ENCODE measurements at places on chromosomes 2 and 18. TPM values are rescaled to one million over a fixed set of nuclear protein-coding genes. Genes with fewer than 3 reads are reported as not detected.
A peak's percentile ranks its signal among the peaks of the same experiment; 100 is the strongest.

DNA sequence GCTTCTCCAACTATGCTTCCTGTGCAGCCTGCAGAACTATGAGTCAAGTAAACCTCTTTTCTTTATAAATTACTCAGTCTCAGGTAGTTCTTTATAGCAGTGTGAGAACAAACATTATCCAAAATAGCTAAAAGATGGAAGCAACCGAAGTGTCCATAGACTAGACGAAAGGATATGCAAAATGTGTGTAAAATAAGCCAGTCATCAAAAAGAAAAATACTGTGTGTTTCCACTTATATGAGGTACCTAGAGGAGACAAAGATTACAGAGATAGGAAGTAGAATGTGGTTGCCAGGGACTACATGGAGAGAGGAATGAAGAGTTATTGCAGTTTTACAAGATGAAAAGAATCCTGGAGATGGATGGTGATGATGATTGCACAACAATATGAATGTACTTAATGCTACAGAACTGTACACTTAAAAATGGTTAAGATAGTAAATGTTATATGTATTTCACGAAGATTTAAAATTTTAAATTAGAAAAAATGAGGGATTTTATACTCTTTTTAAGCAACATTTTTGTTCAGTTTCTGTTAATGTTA lies 99.3 kb upstream of the FN1 start:
- H3K4me3 ChIP-seq, result no peak overlapping the region
- H3K27ac ChIP-seq, result no peak overlapping the region
- H3K36me3 ChIP-seq, result no peaks in the 10 kb centered on the region
- H3K27me3 ChIP-seq, result no peaks in the 10 kb centered on the region

- H3K27me3 ChIP-seq, result no peaks in the 10 kb centered on the region
- DNase-seq, result no peak
- no peak overlapping the region for H3K4me3 ChIP-seq
- no peaks in the 10 kb centered on the region for H3K4me1 ChIP-seq
- H3K27ac ChIP-seq, result no peak overlapping the region
- no peaks in the 10 kb centered on the region for H3K36me3 ChIP-seq
Observed at GRCh38 chr2:100043081-100043890, 99.1 kb downstream of the AFF3 start.

GRCh38 chr18:51149670-51150069 lies 47.8 kb downstream of the MEX3C start:
- H3K36me3 ChIP-seq, result no peaks in the 10 kb centered on the region
- no peak for DNase-seq
- H3K27me3 ChIP-seq, result no peaks in the 10 kb centered on the region
- no peaks in the 10 kb centered on the region for H3K4me1 ChIP-seq
- H3K27ac ChIP-seq, result no peak overlapping the region
- H3K4me3 ChIP-seq, result no peak overlapping the region

- H3K27me3 ChIP-seq, result no peaks in the 10 kb centered on the region
- H3K4me3 ChIP-seq, result no peak overlapping the region
- H3K36me3 ChIP-seq, result peaks cover 2% of the 10 kb centered on the region
- peaks cover 14% of the 10 kb centered on the region for H3K4me1 ChIP-seq
- H3K27ac ChIP-seq, result no peak overlapping the region
- peak; percentile 54 for DNase-seq
Observed at GRCh38 chr18:12645751-12646203, 12.1 kb downstream of the SPIRE1 start.

DNA sequence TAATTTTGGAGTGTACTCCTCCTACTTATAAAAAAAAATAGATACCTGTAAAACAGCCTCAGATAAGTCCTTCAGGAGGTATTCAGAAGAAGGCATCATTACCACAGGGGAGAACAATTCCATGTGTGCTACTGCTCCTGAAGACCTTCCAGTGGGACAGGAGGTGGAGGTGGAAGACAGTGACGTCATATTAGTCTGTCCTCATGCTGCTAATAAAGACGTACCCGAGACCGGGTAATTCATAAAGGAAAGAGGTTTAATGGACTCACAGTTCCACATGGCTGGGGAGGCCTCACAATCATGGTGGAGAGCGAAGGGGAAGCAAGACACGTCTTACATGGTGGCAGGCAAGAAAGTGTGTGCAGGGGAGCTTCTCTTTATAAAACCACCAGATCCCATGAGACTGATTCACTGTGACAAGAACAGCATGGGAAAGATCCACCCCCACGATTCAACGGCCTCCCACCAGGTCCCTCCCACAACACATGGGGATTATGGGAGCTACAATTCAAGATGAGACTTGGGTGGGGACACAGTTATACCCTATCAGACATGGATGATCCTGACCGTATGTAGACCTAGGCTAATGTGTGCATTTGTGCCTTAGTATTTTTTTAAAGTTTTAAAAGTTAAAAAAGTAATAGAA lies 98.4 kb downstream of the NDUFA10 start:
- H3K27me3 ChIP-seq, result no peaks in the 10 kb centered on the region
- no peaks in the 10 kb centered on the region for H3K36me3 ChIP-seq

DNA sequence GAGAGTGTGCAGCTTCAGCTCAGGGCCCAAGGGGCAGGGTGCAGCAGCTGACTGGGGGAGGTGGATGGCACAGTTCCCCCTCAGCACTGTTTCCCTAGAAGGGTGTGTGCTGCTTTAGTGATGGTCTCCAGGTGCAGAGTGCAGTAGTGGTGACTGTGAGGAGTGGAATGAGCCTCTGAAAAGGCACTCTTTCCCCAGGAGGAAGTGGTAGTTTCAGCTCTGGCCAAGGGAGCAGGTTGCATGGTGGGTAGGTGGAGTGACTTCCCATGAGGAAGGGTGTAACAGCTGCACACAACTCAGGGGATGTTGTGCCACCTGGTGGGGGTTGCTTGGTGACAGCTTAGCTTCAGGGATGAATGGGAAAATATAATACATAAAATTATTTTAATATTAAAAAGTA lies 251.5 kb upstream of the NXPH2 start:
- no peak overlapping the region for H3K27ac ChIP-seq
- no peak overlapping the region for H3K4me3 ChIP-seq
- H3K36me3 ChIP-seq, result no peaks in the 10 kb centered on the region
- no peaks in the 10 kb centered on the region for H3K4me1 ChIP-seq

GRCh38 chr2:238391042-238391689 lies 35.6 kb upstream of the ASB1 start:
- H3K4me1 ChIP-seq, result no peaks in the 10 kb centered on the region
- H3K4me3 ChIP-seq, result no peak overlapping the region
- no peak overlapping the region for H3K27ac ChIP-seq
- H3K27me3 ChIP-seq, result no peaks in the 10 kb centered on the region

- no peak for DNase-seq
- no peak overlapping the region for H3K4me3 ChIP-seq
- no peak overlapping the region for H3K27ac ChIP-seq
- H3K27me3 ChIP-seq, result no peaks in the 10 kb centered on the region
- no peaks in the 10 kb centered on the region for H3K36me3 ChIP-seq
Observed at GRCh38 chr2:230589497-230590015, 123.1 kb upstream of the CAB39 start.

The HAAO gene
- 1.1 TPM for polyA plus RNA-seq

The RAB12 gene
- polyA plus RNA-seq, result 9.2 TPM

The TMEM178A gene
- 1.5 TPM for polyA plus RNA-seq

The RNF125 gene
- polyA plus RNA-seq, result 0.73 TPM
